T-helper 2 cell (primary cell): ENCODE measurements at places on chromosomes 5 and 9.
A peak's percentile ranks its signal among the peaks of the same experiment; 100 is the strongest.

- DNase-seq: no peak
Observed at GRCh38 chr9:110241858-110242321, 14.4 kb downstream of the TXN start.

DNA sequence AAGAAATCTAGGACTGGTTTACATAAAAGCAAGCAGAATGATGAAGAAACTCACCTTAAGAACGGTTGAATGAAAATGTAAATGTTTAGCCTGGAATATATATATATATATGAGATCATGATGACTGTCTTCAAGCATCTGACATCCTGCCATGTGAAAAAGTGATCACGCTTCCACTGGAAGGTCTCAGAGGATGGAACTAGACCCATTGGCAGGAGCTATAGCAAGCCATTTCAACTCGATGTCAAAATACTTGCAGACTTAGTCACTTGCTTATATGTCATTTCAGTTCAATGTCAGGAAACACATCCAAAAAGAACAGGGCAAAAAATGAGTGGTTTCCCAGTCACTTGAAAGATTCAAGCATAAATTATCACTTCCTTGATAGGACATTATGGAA, 22.2 kb upstream of the TMEM161B start:
- DNase-seq: no peak

DNA sequence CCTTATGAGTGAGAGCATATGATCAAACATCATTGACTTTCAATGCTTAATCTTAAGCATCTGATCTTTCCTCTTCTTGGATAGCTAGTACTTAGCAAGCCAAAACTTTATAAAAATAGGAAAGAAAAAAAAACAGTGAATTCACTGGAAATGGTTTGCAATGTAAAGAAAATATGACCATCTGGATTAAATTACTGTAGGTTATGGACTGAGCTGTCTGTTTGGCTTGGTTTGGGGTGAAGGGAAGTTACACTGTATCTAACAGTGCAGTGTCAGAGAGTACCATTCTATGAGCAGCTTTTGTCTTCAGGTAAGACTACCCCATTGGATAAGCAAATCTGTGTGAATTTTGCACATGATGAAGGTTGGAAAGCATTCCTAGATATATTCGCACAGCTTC, 151.4 kb downstream of the TLE1 start:
- no peak for DNase-seq

DNA sequence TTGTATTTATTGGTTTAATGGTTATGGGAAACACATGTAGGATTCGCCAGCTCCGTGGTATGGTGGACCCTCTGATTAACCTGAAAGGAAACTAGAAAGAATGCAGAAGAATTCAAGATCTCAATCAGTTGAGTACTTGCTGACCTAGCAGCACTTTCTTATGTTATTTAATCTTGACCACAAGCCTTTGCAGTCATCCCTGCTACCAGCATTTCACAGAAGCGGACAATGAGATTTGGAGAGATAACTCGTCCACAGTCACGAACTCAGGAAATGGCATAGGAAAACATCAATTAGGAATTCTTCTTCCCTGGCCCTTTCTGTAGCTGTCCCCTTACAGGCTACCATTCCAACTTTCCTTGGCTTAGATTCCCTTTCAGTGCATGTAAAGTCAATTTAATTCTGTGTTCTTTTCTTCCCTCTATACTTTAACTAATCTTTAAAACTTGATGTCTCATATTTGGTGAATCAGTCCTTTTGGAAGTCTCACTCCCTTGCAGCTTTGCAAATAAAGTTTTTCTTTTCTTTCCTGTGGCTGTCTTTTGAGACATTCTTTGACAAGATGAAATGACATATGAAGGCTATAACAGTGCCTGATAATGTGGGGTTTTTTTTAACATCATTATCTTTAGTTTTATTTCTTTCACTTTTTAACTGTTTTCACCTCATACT, 1.3 kb upstream of the SLC44A1 start:
- DNase-seq: no peak

GRCh38 chr5:126456217-126456820, 33.1 kb downstream of the GRAMD2B start:
- no peak for DNase-seq

- no peak for DNase-seq
Observed at GRCh38 chr9:124248066-124248465, 9.7 kb upstream of the NEK6 start.

DNA sequence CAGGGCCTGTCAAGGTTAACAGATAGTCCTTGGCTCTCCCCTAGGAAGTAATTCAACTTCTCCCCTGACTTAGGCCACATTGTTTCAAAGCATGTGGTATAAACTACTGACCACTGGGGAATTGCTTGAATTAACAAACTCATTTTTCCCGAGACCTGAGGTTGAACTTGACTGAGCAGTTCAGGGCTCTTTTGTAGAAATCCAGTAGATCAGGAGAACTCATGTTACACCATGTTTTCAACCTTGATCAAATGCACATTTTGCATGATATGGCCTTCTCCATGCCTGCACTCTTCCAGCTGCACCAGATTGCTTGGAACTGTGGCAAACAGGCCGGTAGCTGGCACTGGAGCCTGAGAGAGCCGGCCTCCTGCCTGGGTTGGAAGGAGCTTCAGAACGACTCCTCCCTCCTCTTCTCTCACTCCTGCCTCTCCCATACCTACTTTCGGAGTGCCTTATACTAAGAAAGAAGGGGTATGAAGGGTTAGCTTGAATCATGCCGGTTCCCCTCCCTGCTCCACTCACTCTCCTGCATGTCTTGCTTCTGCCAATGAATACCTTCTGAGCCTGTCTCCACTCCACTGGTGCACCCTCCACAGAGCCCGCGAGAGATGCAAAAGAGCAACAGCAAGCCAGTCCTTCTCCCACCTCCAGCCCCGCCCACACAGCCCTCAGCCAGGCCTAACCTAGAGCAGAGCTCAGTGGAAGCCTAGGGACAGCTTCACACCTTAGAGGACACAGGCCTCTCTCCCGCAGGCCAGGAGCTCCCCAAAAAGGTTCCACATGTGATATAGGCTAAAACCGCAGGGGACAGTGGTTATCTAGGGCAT, 159.4 kb downstream of the MACROH2A1 start:
- no peak for DNase-seq

- no peak for DNase-seq
Observed at GRCh38 chr9:128414461-128414860, 6.2 kb upstream of the CERCAM start.

- no peak for DNase-seq
Observed at GRCh38 chr5:38408446-38409198, 147.8 kb downstream of the LIFR start.

DNA sequence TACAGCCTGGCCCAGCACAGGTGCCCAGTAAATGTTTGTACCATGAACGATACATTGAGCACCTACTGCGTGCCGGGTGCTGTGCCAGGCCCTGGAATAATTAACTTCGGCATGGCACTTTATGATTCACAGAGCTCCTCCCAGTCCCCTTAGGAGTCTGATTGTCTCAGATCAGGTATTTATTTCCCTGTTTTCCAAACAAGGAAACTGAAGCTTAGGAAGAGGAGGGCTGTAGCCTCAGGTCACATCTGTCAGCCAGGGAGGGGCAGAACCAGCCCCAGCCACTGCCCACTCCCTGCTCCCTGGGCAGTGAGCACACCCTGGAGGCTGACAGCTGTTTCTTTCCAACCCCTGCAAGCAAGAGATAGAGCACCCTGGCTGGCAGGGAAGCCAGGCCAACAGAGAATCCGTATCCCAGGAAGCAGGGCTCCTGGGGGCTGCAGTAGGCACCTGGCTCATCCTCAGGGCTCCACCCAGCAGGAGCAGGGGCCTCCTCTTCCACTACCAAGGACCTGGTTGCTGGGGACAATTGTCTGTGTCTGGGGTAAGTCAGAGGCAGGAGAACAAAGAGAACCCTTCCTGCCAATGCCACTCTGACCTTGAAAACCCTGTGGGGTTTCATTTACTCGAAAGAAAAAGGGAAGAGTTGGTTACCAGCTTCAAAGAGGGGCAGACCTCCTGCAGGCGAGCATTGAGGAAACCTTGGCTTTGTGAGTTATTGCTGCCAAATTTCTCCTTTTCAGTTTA, 69.0 kb downstream of the DAB2IP start:
- DNase-seq: no peak

DNA sequence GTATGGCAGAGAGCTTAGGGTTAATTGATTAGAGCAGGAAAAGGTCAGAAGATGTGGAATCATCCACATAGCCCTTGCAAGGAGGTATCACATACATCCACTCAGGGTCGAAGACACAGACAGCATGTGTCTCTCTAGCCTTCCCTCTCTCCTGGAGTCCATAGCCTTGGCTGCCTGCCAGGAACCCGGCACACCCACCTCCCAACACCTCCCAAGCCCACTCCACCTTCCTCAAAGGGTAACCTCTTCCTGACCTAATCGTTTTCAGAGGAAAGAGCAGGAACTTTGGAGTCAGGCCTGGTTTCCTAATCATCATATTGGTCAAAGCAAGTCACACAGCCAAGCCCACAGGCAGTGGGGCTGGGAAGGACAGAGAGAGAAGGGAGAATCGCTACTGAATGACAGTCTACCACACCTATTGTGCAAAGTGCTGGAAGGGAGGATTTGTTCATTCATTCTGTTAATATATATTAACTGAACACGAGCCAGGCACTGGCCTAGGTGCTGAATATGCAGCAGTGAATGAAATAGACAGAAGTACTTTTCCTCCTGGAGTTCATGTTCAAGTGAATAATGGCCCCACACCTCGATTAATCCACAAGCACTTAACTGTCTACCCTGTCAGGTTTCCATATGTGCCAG, 107.8 kb downstream of the KCNIP1 start:
- DNase-seq: no peak

DNA sequence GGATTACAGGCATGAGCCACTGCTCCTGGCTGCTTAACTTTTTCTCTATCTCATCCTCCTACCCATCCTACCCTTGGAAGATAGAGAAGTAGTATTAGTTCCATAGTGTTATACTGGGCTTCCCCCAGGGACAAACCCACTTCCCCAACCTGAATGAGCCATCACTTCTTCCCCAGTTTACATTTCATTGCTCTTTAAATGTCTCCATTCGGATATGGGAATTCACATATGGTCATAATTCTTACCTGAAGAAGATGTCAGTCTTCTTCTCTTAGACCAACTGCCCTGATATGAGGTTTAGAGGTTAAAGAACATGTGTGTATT, 1.9 kb downstream of the CD274 start:
- no peak for DNase-seq

DNA sequence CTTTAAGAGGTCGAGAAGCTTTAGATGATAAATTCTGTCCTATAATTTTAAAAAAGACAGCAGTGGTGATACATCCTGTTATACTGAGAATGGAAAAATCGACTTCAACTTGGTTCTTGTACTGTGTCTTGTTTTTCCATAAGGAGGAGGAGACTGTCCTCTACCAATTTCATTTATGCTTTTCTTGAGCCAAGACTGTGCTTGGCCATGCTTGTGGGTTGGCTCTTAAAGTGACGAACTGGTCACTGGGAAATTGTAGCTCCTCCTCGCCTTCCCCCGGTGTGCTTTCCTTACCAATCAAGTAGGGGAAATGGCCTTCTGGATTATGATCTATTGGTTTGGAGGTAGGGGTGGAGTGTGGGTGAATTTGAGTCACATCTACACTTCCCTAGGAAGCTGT, 67.1 kb upstream of the HSPB3 start:
- no peak for DNase-seq

GRCh38 chr9:111069183-111069582, 30.9 kb upstream of the LPAR1 start:
- DNase-seq: no peak

GRCh38 chr9:127612939-127613582, 984 bp downstream of the STXBP1 start:
- peak; percentile 41 for DNase-seq

GRCh38 chr5:85388770-85389169, 1004.1 kb upstream of the EDIL3 start:
- DNase-seq: no peak

- DNase-seq: no peak
Observed at GRCh38 chr5:24909210-24909609, 264.4 kb upstream of the CDH10 start.

DNA sequence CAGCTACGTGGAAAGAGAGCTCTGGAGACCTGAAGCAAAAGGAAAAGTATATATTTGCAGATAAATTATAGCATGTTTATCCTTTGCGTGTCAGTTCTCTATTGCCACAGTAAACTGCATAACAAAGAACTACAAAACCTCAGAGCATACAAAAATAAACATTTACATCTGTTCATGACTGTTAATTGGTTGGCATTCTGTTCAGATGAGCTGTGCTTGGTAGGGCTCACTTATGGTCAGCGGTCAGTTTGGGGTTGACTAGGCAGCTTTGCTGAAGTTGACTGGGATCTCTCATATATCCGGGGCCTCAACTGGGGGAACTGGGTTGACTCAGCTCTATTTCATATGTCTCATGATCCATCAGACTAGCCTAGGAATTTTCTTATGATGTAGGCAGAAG, 257.7 kb downstream of the TLE1 start:
- no peak for DNase-seq

DNA sequence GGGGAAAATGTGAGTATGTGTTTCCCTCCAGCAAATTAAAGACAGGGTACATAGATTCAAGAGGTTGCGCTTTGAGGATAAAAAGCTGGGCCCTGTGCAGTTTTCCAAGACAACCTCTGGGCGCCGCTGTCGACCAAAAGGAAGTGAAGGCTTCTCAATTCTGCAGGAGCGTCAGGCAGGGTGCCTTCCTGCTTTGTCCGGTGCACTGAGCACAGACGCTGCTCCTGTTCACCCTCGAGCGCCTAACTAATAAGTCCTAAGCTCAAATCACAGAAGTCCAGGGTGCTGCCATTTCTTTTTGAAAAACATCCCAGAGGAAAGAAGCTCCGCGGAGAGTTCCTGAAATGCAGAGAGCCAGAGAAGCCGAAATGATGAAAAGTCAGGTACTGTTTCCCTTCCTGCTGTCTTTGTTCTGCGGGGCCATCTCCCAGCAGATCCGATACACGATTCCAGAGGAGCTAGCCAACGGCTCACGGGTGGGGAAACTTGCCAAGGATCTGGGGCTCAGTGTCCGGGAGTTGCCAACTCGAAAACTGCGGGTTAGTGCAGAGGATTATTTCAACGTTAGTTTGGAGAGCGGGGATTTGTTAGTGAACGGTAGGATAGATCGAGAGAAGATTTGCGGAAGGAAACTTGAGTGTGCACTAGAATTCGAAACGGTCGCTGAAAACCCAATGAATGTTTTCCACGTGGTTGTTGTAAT, at the start of gene PCDHGB1:
Gene PCDHGB1 (plus strand): TSS at position 183 of the 703 bp plus-strand sequence. CDS start 162 bp downstream, at position 345.
- no peak for DNase-seq

- peak; percentile 64 for DNase-seq
Observed at GRCh38 chr9:91727316-91727861, 222.6 kb downstream of the ROR2 start.

DNA sequence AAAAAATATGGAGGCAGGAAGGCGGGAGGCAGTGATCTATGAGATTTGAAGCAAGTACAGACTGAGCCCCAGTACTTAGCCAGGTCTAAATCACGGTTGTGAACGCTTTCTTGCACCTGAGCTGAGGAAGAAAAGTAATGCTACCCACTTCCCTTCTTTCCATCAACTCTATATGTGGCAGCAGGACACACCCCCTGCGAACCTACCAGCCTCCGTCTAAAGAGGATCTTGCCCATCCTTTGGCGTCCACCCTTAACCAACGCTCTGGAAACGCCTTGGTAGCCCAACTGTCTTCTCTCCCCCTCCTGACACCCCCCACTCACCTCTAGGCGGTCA, 545 bp downstream of the HMGCS1 start:
- DNase-seq: no peak

GRCh38 chr5:140420226-140420570, 18.6 kb downstream of the ANKHD1 start:
- no peak for DNase-seq
